ENCODE measurements at places on chromosomes 11 and 22.

DNA sequence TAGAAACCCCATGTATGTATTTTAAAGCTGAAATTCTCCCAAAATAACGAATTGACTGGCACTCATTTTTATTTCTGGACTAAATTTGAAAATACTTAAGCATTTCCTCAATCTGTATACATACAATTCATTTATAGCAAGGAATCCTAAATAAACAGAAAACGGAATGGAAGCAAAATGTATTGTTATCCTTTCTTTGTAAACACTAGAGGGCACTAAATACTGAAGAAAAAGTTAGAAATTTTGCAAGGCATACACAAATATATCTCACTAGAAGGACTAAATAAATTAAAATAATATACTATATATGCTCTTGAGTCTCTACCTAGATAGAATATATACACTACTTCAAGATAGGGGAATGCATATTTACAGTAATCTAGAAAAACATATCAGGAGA lies 23.1 kb upstream of the ANO5 start:
- DNase-seq = peak; percentile 27

- no peak for DNase-seq
These were observed 2392.1 kb upstream of the RAG2 start for GRCh38 chr11:38990139-38990538.

- DNase-seq = peak; percentile 38
These were observed 22.8 kb upstream of the CLMP start for GRCh38 chr11:123217897-123218296.

DNA sequence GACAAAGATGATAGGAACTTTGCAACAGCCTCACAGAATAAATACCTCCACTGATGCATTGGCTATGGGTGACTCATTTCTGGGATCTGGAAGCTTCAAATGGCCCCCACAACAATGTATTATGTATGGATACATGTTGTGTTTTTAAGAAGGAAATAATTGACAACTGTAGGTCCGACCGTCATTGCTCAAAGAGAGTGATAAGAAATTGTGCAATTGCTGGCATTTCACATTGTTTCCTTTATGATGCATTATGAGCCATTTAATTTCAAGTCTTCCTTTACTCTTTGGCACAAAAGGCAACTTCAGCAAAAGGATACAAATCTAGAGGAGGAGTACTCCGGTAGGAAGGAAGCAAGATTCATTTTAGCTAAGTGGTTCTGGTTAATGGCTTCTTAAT lies 2.0 kb downstream of the ANO3 start:
- DNase-seq = no peak

- no peak for DNase-seq
These were observed 5.4 kb downstream of the MYO18B start for GRCh38 chr22:25747245-25747944.

DNA sequence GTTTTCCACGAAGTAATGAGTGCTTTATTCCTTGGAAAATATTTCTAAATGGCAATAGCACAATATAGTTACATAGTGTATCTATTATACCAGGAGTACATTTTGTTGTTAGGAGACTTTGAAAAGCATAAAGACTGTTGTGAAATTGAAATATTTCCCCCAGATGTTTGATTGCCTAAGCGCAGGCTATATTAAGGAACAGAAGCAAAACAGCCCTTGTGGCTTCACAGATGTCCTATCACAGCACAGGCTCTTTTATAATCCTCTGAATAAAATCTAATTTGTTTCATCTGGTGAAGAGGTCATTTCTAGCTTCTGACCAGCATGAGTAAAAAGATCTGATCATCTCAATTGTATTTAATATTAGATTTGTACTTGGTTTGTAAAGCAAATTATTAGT lies 48.2 kb downstream of the BSX start:
- DNase-seq = no peak

DNA sequence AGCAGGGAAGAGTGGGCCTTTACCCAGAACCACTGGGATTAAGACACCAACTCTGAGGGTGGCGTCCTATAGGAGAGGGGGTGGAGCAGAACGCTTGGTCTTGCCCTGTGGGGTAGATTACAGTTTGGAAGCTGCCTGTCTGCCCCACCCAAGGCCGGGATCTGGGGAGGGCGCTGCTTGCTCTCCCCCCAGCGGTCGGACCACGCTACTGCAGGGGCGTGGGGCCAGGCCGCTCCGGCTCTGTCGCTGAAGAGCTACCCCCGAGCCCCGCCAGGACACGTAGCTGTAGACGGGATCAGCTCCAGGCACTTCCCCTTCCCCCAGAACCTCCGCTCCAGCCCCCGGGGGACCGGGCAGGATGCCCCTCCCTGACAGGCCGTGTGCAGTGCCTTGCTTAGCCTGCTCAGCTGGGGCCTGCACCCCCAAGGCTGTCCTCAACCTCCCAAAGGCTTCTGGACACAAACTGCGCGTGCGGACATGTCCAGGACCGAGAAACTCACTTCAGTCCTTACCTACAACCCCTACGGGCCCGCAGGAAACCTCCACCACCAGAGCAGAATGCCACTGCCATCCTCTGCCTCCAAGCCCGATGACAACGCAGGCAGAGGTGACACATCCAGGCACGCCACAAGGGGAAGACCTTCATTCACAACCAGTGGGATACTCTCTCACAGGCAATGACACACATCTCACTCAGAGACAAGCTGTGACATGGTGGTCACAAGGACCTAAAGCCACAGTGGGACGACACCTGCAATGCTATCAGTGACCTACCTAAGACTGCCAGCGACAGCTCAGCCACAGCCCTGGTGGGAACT lies 3.6 kb downstream of the AHNAK start:
- peak; percentile 86 for DNase-seq

DNA sequence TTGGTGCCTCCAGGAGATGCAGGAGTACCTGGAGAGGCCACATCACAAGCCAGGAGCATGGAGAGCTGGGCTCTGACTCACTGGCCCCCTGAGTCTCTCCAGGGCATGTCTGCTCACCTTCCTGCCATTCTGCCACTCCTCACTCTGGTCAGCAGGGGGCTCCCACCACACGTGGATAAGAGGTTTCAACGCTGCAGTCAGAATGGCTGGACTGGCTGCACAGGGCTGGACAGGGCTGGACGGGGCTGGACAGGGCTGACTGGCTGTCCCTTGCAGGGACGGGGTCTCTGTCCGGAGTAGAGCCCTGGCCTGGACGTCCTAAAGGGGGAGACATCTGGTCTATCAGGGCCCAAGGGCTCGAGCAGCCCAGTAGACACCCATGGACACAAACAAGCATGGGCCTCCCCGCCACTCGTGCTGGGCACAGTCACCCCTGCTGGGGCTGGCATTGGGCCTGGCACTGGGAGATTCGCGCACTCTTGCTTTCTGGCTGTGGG lies 34.6 kb downstream of the CYTH4 start:
- DNase-seq = peak; percentile 87

- peak; percentile 80 for DNase-seq
These were observed 5.7 kb downstream of the CDCA5 start for GRCh38 chr11:65078151-65078550.

DNA sequence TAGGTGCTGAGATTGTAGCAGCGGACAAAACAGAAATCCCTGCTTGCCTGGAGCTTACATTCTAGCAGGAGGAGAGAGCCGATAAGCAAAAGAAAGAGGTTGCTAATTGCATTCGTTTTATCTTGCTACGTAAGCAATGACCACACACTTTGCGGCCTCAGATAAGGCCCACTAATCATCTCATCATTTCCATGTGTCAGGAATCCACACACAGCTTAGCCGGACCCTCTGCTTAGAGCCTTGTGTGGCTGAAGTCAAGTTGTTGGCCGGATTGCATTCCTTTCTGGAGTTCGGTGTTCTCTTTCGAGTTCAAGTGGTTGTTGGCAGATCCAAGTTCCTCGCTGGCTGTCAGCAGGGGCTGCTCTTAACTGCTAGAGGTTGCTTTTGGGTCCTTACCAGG lies 101.6 kb downstream of the CHST1 start:
- peak; percentile 28 for DNase-seq

- no peak for DNase-seq
These were observed 15.9 kb downstream of the RFPL1 start for GRCh38 chr22:29454276-29454675.
